ENCODE measurements at places on chromosomes 12 and 14.

DNA sequence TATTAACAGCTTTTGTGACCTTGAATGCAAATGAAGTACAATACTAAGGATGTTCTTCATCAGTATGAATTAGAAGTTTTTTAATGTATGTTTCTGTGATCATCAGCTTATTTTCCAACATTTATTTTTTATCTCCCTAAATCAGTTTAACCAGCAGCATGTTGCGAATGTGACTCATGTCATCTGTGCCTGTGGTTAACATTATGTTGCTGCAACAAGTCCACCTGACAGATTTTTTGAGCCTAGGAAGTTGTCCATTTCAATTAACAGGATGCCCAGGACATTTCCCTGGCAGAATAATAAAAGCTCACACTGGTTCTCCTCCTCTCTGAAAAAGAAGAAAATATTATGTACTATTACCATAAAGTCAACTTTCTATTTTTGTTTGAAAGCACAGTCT is 155.5 kb downstream of the SYT1 start:
- no peak for DNase-seq

GRCh38 chr12:57134949-57135348 is 6.7 kb downstream of the LRP1 start:
- no peak for DNase-seq

GRCh38 chr14:69337984-69338383 is 60.1 kb downstream of the ERH start:
- no peak for DNase-seq

DNA sequence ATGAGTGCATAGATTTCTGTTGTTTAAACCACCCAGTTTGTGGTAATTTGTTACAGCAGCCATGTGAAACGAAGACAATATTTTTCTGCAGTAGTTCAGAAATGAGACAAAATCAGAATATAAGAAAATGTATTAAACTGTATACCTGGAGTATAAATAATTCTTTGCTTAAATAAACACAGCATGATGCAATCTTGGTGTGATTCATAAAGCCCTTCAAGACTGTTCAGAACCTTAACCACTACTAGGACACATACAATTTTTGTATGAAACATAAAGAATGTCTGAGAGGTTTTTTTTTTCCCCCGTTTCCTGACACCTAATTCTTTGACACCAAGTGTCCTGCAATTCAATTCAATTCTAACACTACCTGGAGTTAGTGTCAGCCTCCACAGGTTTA is 10.5 kb downstream of the C12orf75 start:
- no peak for DNase-seq

GRCh38 chr14:51643140-51643539 is 8.6 kb upstream of the FRMD6 start:
- DNase-seq, result peak; percentile 30

GRCh38 chr12:83156815-83157214 is 470.1 kb downstream of the TMTC2 start:
- no peak for DNase-seq

DNA sequence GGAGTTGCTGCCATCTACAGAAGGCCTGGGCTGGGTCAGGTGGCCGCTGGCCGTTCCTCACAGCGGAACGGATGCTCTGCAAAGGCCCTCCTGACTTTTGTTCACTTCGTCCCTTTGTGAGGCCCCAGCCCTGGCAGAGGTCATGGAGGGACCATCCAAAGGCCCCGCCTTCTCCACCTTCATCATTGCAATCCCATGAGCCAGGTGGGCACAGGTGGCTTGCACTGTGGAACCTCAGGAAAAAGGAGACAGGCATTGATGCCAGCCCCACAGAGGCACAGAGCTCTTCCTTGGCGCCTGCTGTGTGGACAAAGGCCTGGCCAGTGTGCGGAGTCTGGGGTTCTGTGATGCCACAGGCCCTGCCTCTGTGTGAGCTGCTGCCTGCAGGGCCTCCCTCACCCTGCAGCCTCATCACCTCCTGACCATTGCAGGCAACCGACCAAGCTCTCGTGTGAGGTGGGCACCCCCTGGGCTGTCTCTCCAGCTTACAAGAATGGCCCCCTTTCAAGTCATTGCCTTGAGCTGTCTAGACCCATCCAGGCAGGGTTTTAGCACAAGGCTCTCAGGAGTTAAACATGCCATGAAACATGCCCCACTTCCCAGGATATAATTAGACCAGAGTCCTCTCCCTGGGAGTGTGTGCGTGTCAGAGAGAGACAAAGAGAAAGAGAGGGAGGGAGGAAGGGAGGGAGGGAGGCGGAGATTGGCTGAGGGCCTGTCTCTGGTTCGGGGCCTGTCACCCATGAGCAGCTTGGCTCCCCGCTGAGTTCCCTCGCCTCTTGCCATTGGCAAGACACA is 19.3 kb downstream of the NFKBIA start:
- peak; percentile 65 for DNase-seq

- peak; percentile 86 for DNase-seq
Observed at GRCh38 chr12:127125607-127126259, 1141.2 kb upstream of the TMEM132C start.
